ENCODE measurements at places on chromosomes 6 and 20.

DNA sequence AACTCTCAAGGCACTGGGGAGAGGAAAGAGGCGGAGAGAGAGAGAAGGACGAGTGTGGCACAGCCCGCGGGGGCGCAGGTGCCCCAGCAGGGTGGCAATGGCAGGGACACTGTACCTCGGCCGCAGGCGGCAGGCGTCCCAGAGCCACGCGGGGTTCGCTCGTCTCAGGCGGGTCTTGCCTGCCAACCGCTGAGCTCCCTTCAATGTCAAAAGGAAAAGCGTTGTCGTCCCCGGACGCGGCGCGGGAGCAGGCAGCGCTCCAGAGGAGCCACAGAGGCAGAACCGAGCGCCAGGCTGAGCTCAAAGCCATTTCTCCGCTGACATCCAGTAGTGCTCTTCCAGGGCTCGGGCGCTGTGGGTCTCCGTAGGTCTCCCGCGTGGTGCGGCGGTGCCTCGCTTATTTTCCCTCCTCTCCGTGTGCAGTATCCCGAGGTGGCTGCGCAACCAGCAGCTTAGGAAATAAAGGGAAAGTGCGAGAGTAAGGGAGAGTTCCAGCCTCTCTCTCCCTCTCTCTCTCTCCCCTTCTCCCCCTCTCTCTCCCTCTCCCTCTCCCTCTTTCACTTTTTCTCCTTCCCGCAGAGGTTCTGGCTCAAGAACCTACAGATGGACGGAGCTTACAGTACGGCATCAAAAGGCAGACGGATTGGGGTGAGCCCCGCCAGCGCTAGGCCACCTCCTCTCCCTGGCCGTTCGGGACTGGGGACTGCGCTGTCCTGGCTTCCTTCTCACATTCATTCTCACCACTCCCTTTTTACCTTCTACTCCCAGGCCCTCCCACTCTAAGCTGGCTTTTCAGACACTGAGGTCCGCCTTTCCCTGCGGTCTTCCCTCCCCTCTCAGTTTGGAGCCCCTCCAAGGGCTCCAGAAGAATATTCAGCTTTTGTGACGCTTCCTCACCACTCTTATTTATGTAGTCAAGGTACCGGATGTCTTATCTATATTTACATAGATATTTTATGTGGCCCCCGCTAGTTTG, at the start of gene LAMA4:
Gene LAMA4 (minus strand): TSS at position 727 of the 976 bp plus-strand sequence. CDS start 417 bp downstream, at position 310.
- DNase-seq: no peak

- no peak for DNase-seq
Observed at GRCh38 chr6:84253380-84253779, 25.9 kb upstream of the CEP162 start.

- no peak for DNase-seq
Observed at GRCh38 chr6:53458105-53458866, 86.6 kb downstream of the GCLC start.

DNA sequence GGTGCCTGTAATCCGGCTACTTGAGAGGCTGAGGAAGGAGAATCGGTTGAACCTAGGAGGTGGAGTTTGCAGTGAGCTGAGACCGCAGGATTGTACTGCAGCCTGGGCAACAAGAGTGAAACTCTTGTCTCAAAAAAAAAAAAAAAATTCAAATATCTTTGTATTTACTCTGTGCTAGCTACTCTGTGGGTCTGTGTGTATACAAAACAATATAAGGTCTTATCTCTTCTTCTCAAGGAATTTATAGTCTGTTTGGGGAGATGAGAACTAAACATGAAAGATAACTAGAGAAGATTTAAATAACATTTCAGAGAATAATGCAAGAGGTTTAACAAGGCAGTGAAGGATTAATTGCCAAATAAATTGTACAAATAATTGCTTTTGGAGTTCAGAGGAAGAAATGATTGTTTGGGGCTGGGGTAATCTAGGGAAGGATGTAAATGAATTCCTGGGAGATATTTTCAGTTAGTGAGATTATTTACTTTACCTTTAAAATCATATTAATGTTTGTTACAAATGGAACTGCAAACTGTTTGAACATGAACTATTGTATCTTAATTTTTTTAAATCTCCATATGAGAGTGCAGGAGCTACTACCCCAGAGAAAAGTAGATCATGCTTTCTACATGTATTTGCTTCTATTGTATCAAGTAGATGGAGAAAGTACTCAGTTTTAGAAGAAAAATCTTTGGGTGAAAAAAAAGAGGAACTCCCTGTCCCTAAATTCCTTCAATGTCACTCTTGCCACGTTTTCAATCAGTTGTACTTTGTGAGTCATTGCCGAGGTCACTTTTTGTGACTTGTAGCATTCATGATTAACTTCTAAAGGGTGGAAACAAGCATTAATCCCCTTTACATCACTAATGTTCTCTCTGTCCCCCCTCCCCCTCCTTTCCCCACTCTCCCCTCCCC, 39.0 kb downstream of the NCOA3 start:
- DNase-seq: no peak

- DNase-seq: no peak
Observed at GRCh38 chr6:21995318-21995717, 301.5 kb downstream of the PRL start.

DNA sequence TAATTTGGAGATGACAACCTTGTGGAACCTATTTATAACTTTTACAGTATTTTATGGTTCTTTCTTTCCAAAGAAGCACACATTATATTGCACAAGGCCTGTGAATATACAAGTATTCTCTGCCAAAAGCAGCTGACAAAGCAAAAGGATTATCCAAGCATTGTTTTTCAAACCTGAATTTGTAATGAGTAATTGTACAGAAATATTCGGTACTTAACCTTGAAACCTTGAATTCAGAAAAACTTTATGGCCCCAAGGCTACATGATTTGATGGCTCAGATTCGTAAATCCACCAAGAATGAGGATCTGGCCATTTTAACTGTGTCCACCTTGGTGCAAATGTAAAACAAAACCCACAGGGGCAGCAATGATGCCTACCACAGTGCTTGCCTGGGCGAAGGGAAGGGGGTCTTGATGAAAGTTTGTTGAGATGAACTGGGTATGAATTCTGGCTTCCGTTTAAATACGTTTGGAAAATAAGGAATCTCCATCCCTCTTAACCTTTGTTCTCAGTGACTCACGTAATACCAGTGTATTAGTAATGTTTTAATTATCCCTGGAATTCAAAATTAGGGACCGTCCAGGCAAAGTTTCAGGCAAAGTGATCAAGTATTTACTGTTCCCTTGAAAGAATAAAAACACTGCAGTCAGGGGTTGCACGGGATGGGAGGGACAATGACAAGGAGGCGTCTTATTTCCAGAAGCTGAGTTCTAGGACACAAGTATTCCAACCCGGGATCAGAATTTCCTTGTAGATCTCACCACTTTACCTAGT, 2.7 kb upstream of the RBM24 start:
- DNase-seq: no peak

DNA sequence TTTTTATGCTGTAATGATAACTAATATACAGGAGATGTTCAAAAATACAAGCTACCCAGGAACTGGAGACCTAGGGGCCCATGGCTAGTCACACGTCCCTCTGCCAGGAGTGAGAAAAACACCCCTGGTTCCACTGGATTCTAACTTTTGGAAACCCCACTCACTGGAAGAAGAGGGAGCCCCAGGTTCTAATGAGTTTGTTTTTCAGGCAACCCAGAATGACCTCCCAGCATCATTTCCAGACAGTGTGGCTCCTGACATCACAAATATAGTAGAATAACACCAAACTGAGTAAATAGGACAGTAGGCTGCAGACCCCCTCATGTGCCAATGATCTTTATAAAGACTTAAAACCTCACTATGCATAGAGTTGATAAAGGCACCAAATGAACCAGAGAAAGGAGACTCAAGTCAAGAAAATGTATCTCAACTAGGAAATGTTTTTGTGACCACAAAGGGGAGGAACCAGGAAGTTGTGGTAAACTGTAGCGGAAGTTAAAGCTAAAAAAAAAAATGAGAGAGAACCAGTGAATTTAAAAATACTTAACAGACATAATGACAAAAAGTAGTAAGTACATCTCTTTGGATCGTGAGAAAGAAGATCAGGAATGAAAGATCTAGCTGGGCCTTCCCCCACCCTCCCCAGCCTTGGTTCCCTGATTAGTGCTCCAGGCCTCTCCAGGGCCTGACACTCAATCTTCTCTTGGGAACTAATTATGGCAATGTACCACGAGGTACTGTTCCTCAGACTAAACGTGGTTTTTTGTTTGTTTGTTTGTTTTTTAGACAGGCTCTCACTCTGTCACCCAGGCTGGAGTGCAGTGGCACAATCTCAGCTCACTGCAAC, 19.8 kb downstream of the HLA-E start:
- DNase-seq: no peak

DNA sequence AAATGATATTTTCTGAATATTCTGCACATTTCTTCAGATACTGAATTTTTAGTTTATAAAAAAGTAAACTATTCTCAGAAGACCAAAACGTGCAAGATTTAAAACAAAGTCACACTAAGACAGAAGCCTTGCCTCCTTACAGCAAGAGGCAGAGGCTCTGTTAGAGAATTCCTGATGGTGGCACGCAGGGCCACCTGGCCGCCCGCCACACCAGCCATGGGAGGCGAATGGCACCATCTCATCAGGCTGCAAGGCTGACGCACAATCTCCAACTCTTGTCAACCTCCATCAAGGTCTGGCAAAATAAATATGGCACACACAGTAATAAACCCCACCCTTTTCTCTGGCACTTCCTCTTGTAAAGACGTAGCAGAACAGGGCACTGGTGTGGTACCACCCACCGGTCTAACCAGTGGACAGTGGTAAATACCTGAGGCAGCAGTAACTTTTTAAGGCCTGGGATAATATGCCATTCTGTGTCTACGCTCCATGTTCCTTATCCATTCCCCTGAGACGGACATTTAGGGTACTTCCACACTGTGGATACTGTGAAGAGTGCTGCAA, 111.4 kb downstream of the WDR27 start:
- no peak for DNase-seq

DNA sequence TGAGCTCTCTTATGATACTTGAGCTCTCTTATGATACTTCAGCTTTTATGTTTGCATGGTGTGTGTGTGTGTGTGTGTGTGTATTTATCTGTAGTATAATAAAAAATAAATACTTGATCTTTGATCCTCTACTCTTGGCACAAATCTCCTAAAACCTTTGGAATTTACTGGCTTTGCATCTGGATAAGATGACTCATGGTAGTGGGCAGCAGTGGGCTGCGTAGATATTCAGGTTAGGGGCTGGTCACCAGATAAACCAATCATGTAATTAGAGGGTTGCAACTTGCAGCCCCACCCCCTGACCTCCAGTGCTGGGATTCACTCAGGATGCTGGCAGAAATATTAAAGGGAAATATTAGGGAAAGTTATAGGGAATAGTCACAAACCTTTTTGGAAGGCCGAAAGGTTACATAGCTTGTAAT, 151.9 kb upstream of the COL21A1 start:
- DNase-seq: no peak

DNA sequence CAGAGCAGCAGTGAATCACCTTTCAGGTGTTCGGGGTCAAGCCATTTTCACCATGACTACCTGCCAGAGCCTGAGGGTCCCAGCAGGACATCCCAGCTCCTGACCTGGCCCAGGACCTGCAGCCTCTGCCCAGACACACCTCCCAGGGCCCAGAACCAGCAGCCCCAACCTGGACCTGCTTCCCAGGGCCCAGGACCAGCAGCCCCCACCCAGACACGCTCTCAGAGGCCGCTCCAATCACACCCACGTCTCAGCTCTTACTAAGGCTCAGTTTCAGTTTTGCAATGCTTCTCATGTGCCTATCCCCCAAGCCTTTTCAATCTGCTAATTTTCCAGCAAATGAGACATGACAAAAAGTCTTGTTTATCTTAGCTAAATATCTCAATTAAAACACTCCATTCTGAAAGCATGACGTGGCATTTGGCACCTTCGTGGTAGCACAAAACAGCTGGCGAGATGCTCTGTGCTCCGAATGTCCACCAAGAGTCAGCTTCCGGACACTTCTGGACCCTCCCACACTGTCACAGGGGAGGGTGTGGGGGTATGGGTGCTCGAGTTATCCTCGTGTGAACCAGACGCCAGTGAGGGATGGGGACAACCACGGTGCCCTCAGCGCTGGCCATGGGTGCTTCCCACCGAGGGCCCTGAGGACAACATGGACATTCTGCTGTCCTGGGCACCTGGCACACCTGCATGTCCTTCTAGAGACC, 253.2 kb downstream of the DLL1 start:
- no peak for DNase-seq

DNA sequence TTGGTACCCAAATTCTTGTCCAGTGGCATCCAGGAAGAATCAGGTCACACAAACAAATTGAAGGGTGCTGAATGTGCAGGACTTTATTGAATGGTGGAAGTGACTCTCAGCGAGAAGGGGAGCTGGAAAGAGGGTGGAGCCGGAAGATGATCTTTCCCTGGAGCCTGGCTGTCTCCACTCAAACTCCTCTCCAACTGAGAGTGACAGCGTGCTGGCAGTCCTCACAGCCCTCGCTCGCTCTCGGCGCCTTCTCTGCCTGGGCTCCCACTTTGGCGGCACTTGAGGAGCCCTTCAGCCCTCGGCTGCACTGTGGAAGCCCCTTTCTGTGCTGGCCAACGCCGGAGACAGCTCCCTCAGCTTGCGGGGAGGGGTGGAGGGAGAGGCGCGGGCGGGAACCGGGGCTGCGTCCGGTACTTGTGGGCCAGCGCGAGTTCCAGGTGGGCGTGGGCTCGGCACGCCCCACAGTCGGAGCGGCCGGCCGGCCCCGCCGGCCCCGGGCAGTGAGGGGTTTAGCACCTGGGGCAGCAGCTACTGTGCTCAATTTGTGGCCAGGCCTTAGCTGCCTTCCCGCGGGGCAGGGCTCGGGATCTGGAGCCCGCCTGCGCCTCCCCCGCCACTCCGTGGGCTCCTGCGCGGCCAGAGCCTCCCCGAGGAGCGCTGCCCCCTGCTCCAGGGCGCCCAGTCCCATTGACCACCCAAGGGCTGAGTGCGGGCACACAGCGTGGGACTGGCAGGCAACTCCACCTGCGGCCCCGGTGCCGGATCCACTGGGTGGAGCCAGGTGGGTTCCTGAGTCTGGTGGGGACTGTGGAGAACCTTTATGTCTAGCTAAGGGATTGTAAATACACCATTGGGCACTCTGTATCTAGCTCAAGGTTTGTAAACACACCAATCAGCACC, 26.7 kb upstream of the MBOAT1 start:
- DNase-seq: no peak

GRCh38 chr6:14224359-14225103, 107.0 kb downstream of the CD83 start:
- no peak for DNase-seq

GRCh38 chr6:44967481-44967880, 360.6 kb upstream of the RUNX2 start:
- no peak for DNase-seq

- no peak for DNase-seq
Observed at GRCh38 chr20:37390503-37390890, 44.6 kb downstream of the SRC start.

Data from stimulated activated CD8-positive, alpha-beta memory T cell treated with anti-CD3 and anti-CD28 coated beads, Interleukin-7, amount 100 ng/mL, for 24 hours (primary cell).